ENCODE measurements at places on chromosomes 16 and 17. TPM values are rescaled to one million over a fixed set of nuclear protein-coding genes. Genes with fewer than 3 reads are reported as not detected.

Gene ZNF205
- polyA plus RNA-seq, result 9.8 TPM

Gene GNGT2
- not detected for polyA plus RNA-seq

Gene SMPD3
- polyA plus RNA-seq, result not detected

Gene KRTAP4-6
- not detected for polyA plus RNA-seq

Gene USH1G
- 0.23 TPM for polyA plus RNA-seq

Gene CCL17
- not detected for polyA plus RNA-seq

Gene ZNF287
- 4.4 TPM for polyA plus RNA-seq

Gene LGALS9
- polyA plus RNA-seq, result 0.75 TPM

Gene OR1A1
- not detected for polyA plus RNA-seq

Gene NGFR
- 33.5 TPM for polyA plus RNA-seq

Gene PRR15L
- polyA plus RNA-seq, result 0.74 TPM

Gene CD300E
- not detected for polyA plus RNA-seq

Gene TMIGD1
- not detected for polyA plus RNA-seq

Gene TNP2
- polyA plus RNA-seq, result not detected

Gene GPR179
- polyA plus RNA-seq, result under 0.01 TPM

Gene ITGAD
- not detected for polyA plus RNA-seq

Gene PTGES3L
- polyA plus RNA-seq, result 0.40 TPM

Gene ABCC11
- 0.42 TPM for polyA plus RNA-seq

Gene TCF25
- polyA plus RNA-seq, result 102 TPM

Gene HSD17B1
- 5.8 TPM for polyA plus RNA-seq

Gene OR3A3
- polyA plus RNA-seq, result not detected

Gene SCRN2
- polyA plus RNA-seq, result 25.2 TPM

Gene NETO2
- 88.9 TPM for polyA plus RNA-seq

Gene RCVRN
- not detected for polyA plus RNA-seq

Gene KCTD19
- polyA plus RNA-seq, result not detected

Gene CCDC154
- not detected for polyA plus RNA-seq

Gene KRTAP16-1
- polyA plus RNA-seq, result not detected

Gene SLC52A1
- polyA plus RNA-seq, result 0.39 TPM

Gene USP32
- 20.3 TPM for polyA plus RNA-seq

Gene PYDC1
- not detected for polyA plus RNA-seq

Gene HOXB5
- polyA plus RNA-seq, result not detected

Gene KRTAP3-1
- not detected for polyA plus RNA-seq

Gene OMG
- not detected for polyA plus RNA-seq

Gene ADAP2
- 0.32 TPM for polyA plus RNA-seq

Gene SLC16A6
- not detected for polyA plus RNA-seq

Gene MYH8
- not detected for polyA plus RNA-seq

Gene VMO1
- 0.20 TPM for polyA plus RNA-seq

Gene PRSS22
- 3.6 TPM for polyA plus RNA-seq

Gene ADAT1
- polyA plus RNA-seq, result 36.3 TPM

Gene MYO1C
- 98.8 TPM for polyA plus RNA-seq

Gene SRL
- polyA plus RNA-seq, result not detected

Gene CCDC200
- not detected for polyA plus RNA-seq

Gene MYH11
- not detected for polyA plus RNA-seq

Gene MT1E
- polyA plus RNA-seq, result 2,254 TPM

Gene PALB2
- 8.6 TPM for polyA plus RNA-seq

Gene LIMD2
- polyA plus RNA-seq, result 0.57 TPM

Gene TRAF4
- polyA plus RNA-seq, result 85.3 TPM

Gene SYNGR2
- 48.7 TPM for polyA plus RNA-seq

Gene SSTR5
- not detected for polyA plus RNA-seq
